ENCODE measurements at places on chromosomes 2 and 18. TPM values are rescaled to one million over a fixed set of nuclear protein-coding genes. Genes with fewer than 3 reads are reported as not detected.

Gene SNORC
- total RNA-seq, result 0.70 TPM

Gene FMNL2
- total RNA-seq, result 6.1 TPM

Gene CACNB4
- 0.46 TPM for total RNA-seq

Gene RAB6D
- total RNA-seq, result not detected

Gene ELOA2
- not detected for total RNA-seq

Gene MAP3K19
- not detected for total RNA-seq

Gene DPP10
- total RNA-seq, result 0.32 TPM

Gene REG3G
- total RNA-seq, result not detected

Gene EVA1A
- 0.97 TPM for total RNA-seq
